ENCODE measurements at places on chromosomes 1 and 21. TPM values are rescaled to one million over a fixed set of nuclear protein-coding genes. Genes with fewer than 3 reads are reported as not detected.

DNA sequence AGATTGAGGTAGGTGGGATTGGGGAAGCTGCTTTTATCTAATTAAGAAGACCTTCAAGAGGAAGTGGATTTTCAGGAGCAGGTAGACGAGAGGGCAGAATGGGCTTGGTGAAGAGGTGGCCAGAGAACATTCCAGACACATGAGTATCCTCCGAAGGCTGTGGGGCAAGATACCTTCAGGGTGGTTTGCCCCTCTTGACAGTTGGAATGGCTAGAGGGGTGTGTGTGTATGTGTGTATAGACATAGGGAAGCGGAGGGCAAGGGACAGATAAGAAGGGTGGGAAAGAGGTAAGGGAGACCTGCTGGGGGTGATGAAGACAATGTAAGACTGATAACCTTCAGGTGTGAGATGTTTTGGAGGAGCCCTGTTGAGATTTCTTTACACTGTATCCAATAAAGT lies 46.8 kb upstream of the TSPAN2 start:
- no peak for DNase-seq

DNA sequence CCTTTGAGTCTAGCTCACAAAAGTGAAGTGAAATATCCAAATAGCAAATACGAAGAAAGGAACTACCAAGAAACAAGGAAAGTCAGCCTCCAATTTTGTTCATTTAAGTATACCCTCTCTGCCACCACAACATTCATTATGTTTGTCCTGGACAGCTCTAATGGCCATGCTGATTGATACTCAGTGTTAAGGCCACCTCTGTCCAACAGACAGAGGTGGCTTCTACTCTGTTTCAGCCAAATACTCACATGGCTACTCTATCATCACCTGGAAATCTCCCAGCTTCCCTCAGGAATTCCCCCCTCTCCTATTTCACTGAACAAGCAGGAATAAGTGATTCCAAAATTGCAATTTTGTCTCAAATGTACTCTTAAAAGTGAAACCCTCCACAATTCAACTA lies 10.7 kb downstream of the APP start:
- no peak for DNase-seq

DNA sequence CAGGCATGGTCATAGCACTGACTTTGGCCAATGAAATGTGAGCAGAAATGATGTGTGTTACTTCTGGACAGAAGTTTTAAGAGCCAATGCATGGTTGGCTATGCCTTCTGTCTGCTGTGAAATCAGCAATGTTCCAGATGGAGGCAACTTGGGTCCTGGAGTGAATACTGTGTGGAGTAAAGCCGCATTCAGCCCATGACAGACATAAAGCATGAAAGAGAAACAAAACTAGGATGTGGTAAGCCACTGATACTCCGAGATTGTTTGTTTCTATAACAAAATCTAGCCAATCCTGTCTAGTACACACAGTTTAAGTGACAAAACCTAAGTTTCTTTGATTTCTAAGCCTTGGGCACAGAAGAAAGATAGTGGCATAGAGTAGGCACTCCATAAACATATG lies 47.1 kb upstream of the ARHGAP29 start:
- DNase-seq: no peak

- no peak for DNase-seq
Observed at GRCh38 chr1:84770481-84770880, 80.2 kb upstream of the SSX2IP start.

DNA sequence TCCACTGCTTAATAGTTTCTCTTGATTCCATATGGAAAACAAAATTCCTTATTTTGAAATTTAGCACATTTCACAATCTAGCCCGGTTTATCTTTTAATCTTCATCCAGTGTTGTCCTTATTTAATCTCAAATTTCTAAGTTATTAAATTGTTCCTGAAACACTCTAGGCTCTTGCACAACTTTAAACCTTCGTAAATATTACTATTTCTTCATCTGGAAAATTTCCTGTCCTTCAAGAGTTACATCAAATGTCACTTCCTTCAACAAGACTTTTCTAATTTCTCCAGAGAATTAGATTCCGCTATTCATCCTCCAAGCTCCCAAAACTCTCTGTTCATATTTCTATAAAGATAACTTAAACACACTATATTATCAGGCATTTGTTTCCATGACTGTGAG lies 6.5 kb downstream of the FMO5 start:
- DNase-seq: no peak

DNA sequence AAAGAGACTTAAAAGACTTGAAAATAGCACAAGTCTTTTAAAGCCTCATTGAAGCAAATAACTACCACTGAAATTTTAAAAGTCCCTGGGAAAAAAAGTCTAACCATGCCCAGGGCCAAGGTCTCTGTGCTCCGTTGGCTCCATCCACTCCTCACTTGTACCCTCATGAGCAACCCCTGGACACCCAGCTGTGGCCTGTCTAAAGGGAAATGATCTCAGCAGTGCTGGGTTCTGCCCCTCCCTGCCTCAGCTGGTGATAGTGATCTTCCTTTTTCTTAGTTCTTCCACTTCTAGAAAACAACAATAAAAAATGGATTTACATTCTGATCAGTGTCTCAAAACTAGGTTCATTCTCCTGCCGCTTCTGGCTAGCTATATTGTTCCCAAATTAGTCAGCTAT lies 423.5 kb upstream of the ADAMTS5 start:
- DNase-seq: no peak

DNA sequence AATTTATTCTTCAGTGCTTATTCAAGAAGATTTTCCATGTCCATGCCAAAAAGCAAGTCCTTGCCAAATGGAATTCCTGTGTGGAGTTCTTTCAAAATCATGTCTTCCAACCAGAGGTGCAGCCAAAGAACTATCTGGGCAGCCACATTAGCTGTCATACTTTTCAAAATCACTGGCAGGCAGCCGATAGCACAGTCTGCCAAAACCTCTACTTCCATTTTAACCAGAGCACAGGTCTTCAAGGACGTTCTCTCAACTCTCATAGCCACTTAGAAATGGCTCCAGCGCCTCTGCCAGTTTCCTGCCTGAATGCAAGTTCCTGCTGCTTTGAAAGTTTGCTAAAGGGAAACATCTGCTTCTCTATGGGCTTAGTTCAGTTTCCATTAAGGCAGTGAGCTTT lies 975.7 kb upstream of the ADGRL4 start:
- DNase-seq: no peak

- DNase-seq: no peak
Observed at GRCh38 chr1:33396188-33397124, 34.4 kb downstream of the PHC2 start.

DNA sequence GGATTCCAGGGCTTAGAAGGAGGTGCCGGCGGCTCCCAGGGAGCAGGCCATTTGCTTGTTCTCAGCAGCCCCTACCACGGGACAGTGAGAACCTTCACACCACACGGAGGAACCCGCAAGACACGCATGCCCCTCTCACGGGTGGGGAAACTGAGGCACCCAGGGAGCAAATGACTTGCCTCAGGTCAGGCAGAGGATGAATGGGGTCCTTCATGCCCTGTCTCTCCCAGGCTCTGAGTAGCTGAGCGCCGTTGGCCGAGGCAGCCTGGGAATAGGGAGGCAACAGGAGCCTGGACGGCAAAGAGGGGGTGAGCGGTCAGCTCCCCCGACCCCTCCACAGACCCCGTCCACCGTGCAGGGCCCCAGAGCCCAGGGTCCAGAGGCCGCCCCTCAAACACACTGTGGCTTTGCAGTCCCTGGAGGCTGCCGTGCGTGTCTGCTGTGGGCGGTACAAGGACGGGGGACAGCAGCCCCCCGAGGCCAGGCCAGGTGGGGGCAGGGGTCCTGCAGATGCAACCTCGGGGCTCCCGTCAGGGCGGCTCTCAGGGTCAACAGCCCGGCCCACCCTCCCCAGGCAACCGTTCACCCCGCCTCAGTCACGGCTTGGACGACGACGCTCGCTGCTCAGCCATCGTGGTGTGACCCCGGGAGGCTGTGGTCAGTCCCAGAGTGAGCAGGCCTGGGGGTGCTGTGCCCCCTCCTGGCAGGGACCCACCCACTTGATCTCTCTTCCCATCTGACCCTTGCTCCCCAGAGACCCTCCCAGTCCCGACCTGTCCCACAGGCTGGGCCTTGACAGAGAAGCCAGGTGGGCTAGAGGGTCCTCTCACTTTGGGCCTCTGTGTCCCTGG lies 15.8 kb upstream of the COL6A2 start:
- no peak for DNase-seq

GRCh38 chr1:227281371-227281770 lies 36.9 kb downstream of the CDC42BPA start:
- no peak for DNase-seq

- DNase-seq: no peak
Observed at GRCh38 chr1:184433956-184434502, 47.2 kb downstream of the C1orf21 start.

- no peak for DNase-seq
Observed at GRCh38 chr1:191206513-191207207, 729.0 kb upstream of the BRINP3 start.

DNA sequence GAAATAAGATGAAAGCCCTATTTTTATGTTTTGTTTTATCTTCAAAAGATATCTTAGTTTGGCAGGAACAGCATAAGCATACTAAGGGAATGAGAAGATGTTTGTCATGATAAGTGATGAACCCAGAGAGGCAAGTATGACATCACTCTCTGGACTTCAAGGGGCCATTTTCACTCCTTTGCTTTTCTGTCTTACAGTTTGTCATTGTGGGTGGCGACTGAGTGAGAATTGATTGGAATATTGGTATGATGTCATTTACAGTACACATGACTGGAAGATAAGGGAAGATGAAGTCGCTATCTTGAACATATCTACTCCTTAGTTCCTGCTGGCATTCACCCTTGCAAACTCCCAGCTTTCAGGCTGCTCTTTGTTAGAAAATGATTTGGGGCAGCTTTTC lies 258.1 kb upstream of the RAB4A start:
- DNase-seq: no peak

- DNase-seq: no peak
Observed at GRCh38 chr1:54559111-54559548, 11.1 kb downstream of the ACOT11 start.

- DNase-seq: peak; percentile 88
Observed at GRCh38 chr1:31155216-31155806, 84.4 kb downstream of the NKAIN1 start.

DNA sequence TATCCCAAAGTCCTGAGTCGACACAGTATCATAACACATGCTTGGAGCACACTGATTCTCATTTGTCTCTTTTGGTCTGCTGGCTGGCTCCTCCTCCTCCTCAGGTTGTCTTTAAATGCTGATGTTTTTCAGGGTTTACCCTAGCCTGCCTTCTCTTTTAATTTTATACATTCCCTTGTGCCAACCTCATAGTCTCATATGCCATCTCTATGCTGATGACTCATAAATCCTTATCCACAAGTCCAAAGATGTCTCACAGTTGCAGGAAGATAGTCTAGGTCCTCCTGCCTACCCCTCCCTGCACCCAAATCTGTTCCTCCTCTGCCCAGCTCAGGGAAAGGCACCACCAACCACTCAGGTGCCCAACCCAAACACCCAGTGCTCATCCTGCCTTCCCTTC lies 108.3 kb downstream of the SIPA1L2 start:
- no peak for DNase-seq

GRCh38 chr1:94209982-94210381 lies 27.4 kb downstream of the ARHGAP29 start:
- DNase-seq: no peak

DNA sequence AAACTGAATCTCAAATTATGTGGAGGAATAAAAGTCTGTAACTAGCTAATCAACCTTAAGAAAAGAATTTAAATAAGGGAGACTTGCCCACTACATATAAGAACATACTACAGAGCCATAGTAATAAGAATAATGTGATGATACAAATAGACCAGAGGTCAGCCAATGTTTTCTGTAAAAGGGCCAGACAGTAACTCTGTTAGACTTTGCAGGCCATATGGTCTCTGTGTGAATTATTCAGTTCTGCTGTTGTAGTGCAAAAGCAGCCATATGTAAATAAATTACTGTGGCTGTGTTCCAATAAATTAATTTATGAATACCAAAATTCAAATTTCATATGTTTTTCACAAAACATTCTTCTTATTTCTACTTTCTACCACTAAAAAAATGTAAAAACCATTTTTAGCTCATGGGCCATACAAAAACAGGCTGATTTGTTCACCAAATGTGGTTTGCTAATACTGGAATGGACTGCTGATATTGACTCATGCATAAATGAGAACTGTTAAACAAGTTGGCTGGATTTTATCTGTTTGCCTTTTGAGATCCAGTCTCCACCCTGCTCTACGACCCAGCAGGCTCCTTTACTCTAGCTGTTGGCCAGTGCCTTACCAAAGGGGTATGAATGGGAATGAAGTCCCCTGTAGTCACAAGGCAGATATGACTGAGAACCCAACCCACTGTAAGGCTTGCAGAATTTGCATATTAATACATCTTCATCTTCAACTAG lies 98.2 kb upstream of the ZNHIT6 start:
- DNase-seq: no peak

LCE3E gene
- total RNA-seq: not detected

TP73 gene
- total RNA-seq: not detected

AIM2 gene
- 2.9 TPM for total RNA-seq

ELF3 gene
- 6.9 TPM for total RNA-seq

CYP4A11 gene
- total RNA-seq: not detected

Data from neural progenitor cell (in vitro differentiated cells).